Stimulated activated CD4-positive, alpha-beta T cell treated with anti-CD3 and anti-CD28 coated beads, Interleukin-1b, Interleukin-23, amount 100 ng/mL, for 1 hour (primary cell): ENCODE measurements at places on chromosomes 11 and 22.

GRCh38 chr22:26715392-26715936 is 58.1 kb downstream of the MIAT start:
- DNase-seq: no peak

DNA sequence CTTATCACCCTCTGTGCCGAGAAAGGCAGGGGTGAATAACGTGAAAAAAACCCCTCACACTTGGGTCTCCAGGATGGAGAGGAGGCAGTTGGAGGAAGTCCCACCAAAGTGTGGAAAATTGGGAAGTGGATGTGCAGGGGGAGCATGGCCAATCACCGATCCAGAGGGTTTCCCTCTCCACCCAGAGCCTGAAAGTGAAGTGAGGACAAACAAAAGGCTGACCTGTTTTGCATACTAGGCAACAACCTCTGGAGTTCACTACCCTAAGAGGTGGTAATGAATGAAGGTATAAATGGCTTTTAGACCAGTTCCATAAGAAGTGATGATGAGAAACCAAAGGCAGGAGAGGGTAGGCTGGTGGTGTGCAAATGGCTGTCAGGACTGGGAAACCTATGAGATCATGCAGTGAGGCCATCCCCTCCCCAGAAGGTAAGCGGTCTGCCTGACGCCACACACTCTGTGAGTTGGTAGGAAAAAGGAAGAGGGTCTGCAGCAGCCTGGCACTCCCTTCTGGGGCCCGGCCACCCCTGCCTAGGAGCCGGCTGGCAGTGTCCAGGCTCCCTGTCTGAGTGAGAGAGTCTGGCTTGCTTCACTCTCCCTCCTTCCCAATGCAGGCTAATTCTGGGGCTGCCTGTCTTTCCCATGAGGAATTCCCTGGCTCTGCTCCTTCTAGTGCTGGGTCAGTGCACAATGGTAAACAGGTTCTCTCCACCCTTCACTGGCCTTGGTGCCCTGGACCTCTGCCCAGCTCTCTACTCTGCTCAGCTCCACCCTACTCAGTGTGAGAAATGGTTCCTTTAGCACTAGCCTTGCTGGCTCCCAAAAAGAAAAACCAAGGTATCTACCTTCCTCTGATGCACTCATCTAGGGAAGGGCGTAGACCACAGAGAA is 15.6 kb downstream of the TBC1D10A start:
- no peak for DNase-seq

DNA sequence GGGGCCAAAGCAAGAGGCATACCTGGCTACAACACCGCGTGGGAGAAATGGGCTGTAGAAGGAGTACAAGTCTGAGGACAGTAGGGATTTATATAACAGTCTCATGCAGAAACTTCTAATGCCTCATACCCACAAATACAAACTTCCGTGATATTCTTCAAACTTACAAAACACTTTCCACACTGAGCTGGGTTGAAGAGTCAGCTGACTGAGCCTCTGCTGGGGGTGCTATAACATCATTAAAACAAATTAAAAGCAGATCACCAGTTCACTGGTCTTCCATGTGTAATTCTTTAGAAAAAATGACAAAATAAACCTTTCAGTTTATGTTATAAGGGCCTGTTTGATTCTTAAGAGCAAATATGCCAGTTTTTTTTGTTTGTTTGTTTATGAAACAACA is 92.0 kb downstream of the MUC15 start:
- no peak for DNase-seq

GRCh38 chr11:59901306-59901705 is 22.7 kb downstream of the OOSP3 start:
- DNase-seq: no peak

DNA sequence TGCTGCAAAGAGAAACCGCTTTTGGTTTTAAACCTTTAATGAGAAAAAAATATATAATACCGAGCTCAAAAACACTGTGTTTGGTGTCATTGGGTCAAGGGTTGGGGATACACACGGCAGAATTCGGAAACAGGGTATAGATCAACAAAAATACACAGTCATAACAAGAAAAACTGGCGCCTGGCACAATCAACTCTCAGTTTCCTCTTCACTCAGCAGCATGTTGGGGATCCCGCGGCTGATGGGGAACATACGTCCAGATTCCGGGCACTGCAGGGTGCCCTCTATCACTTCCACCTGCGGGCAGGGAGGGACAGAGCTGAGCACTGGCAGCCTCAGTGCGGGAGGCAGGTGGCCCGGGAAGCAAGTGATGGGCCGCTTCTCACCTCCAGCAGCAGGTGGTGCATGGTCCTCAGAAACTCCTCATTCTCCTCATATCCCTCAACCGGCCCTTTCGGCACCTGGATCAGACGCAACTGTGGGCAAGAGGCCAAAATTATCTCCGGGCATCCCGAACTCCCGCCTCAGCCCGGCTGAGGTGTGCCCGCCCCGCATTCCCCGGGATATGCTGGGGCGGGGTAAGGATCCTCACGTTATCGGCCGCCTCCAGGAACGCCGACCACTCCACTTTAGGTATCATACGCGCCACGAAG is 561 bp downstream of the TRMT112 start:
- DNase-seq: no peak

DNA sequence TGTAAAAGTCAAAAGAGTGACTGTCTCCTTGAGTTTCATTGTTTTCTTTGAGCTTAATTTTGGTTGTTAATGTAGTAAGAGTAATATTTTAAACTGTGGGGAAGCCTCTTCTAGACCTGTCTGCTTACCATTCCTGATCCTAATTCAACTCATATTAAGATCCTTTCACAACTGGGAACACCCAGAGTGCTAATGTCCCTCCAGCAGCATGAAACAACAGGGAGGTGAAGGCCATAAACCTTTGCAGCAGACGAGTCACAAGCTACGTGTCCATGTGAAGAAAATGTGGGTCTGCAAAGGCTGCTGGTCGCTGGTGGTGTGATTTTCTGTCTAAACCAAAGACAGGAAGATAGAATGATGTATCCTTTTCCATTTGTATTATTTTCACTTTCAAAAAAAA is 152.5 kb downstream of the ETS1 start:
- DNase-seq: no peak

DNA sequence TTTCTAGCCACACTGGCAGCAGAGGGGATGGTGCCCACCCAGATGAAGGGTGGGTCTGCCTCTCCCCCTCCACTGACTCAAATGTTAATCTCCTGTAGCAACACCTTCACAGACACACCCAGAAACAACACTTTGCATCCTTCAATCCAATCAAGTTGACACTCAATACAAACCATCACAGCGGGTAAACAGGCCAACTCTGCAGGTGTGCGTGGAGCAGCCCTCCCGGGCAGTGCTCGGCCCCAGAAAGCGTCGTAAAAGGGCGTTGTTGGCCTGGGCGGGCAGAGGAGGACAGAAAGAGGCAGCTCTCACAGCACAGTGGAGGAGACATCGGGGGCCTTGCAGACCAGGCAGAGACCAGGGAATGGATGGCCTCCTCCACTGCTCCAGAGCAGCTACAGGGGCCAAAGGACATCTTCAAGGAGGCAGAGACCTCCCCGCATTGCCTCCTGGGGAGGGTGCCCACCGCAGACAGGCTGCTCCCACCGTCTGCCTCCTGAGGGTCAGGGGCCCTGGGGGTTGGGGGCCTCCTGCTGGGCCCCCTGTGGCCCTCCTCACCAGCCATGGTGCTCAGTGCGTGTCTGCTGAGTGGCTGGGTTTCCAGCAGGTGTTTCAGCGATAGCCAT is 56.1 kb upstream of the FADD start:
- no peak for DNase-seq

GRCh38 chr11:77503006-77503405 is 29.1 kb upstream of the PAK1 start:
- DNase-seq: no peak

DNA sequence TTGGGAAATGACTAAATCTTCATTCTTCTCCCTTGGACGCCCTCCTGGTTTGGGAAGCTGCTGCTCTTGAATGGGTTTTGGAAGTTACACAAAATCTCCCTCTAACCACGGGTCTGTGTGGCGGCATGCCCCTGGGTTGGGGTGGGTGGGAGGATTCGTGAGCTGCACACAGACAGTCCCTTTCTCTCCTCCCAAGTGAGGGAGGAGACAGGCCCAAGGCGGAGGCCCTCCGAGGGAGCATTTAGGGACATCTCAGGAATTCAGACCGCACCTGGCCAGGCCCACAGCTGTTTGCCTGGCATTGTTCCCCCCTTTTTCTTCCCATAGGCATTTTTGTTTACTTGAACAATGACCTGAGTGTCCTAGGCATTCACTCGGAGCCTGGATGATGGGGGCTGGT is 94.1 kb downstream of the MPPED1 start:
- DNase-seq: no peak

GRCh38 chr11:111443640-111444039 is 64.6 kb upstream of the POU2AF1 start:
- DNase-seq: no peak

DNA sequence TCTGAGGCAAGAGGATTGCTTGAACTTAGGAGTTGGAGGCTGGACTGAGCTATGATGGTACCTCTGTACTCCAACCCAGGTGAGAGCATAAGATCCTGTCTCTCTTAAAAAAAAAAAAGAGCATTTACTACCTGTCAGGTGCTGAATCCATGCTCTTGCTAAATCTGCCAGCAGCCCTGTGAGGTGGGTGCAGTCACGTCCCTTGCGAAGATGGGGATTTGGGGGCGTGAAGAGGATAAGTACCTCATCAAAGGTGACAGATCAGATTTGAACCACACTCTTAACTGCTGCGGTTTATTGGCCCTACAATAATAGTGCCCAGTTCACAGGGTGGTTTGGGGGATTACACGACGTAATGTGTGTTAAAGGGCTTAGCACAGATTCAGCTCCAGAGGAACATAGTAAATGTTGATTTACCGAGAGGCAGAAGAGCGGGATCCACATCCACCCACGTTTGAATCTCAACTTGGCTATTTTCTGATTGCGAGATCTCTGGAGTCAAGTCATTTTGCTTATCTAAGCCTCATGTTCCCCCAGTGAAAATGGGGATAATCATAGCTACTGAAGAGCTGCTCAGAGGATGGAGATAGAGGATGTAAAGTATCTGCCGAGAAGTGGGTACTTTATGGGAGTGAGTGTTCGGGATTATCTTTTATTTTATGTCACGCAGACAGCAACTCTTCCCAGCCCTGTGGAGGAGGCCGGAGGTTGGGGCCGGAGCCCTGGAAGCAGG is 28.1 kb upstream of the LRRC10B start:
- no peak for DNase-seq
